Smooth muscle cell of the coronary artery (primary cell): ENCODE measurements at places on chromosomes 7 and 10. TPM values are rescaled to one million over a fixed set of nuclear protein-coding genes. Genes with fewer than 3 reads are reported as not detected.

WNT8B gene
- not detected in 2 replicates for total RNA-seq

ZNF425 gene
- 3.6 and 4.2 TPM in 2 replicates for total RNA-seq

MEST gene
- total RNA-seq: 197 and 248 TPM in 2 replicates

FAS gene
- 60.1 and 108 TPM in 2 replicates for total RNA-seq

NUTM2E gene
- total RNA-seq: under 0.01 TPM in 1 of 2 replicates, not detected in the other

FAM20C gene
- total RNA-seq: 23.0 and 58.4 TPM in 2 replicates

LRRC4 gene
- under 0.01 TPM in 1 of 2 replicates, not detected in the other for total RNA-seq

PRR15 gene
- total RNA-seq: 0.59 and 14.2 TPM in 2 replicates

PALD1 gene
- total RNA-seq: 1.1 and 1.7 TPM in 2 replicates

DOCK1 gene
- 76.4 and 100 TPM in 2 replicates for total RNA-seq

ACTA2 gene
- 131 and 480 TPM in 2 replicates for total RNA-seq

C10orf62 gene
- 0.08 TPM in 1 of 2 replicates, not detected in the other for total RNA-seq

FAM25A gene
- total RNA-seq: not detected in 2 replicates

GNAT3 gene
- not detected in 2 replicates for total RNA-seq

TMEM225B gene
- total RNA-seq: 0.53 and 1.2 TPM in 2 replicates

RAMP3 gene
- not detected in 2 replicates for total RNA-seq

ZNF804B gene
- total RNA-seq: not detected in 2 replicates

INMT gene
- total RNA-seq: 87.2 and 104 TPM in 2 replicates

GHRHR gene
- total RNA-seq: not detected in 2 replicates

HOXA2 gene
- not detected in 2 replicates for total RNA-seq

FOXI2 gene
- not detected in 2 replicates for total RNA-seq

RNF32 gene
- total RNA-seq: 0.23 and 0.98 TPM in 2 replicates

FAM131B gene
- 0.98 and 2.7 TPM in 2 replicates for total RNA-seq

CALD1 gene
- total RNA-seq: 270 and 510 TPM in 2 replicates

ZNF735 gene
- not detected in 2 replicates for total RNA-seq

STAG3 gene
- total RNA-seq: 0.30 and 1.4 TPM in 2 replicates

LIMK1 gene
- 33.9 and 36.4 TPM in 2 replicates for total RNA-seq

MGAM2 gene
- total RNA-seq: not detected in 2 replicates

SPDYE2B gene
- 0.12 TPM in 1 of 2 replicates, not detected in the other for total RNA-seq

POLD2 gene
- 72.0 and 80.7 TPM in 2 replicates for total RNA-seq

ADAMTS14 gene
- total RNA-seq: 1.5 and 9.0 TPM in 2 replicates

BRI3 gene
- total RNA-seq: 87.8 and 122 TPM in 2 replicates

WEE2 gene
- total RNA-seq: not detected in 2 replicates

CARD11 gene
- total RNA-seq: 0.68 TPM in 1 of 2 replicates, not detected in the other

UNC5B gene
- total RNA-seq: 11.2 and 39.1 TPM in 2 replicates

TRIM50 gene
- not detected in 2 replicates for total RNA-seq

TNKS2 gene
- 34.0 and 48.8 TPM in 2 replicates for total RNA-seq

CYP3A5 gene
- total RNA-seq: not detected in 2 replicates

IKZF1 gene
- not detected in 2 replicates for total RNA-seq

DNAJC1 gene
- total RNA-seq: 46.5 and 57.3 TPM in 2 replicates

PAX4 gene
- total RNA-seq: not detected in 2 replicates

LMOD2 gene
- total RNA-seq: not detected in 2 replicates

PON1 gene
- total RNA-seq: not detected in 2 replicates

MACROH2A2 gene
- 4.2 and 11.3 TPM in 2 replicates for total RNA-seq

NEUROD6 gene
- not detected in 2 replicates for total RNA-seq

IGFBP1 gene
- total RNA-seq: not detected in 2 replicates

AOC1 gene
- not detected in 2 replicates for total RNA-seq

SPDYE2 gene
- total RNA-seq: 0.12 TPM in 1 of 2 replicates, not detected in the other

IFIT1B gene
- total RNA-seq: not detected in 2 replicates

REPIN1 gene
- 10.4 and 37.5 TPM in 2 replicates for total RNA-seq

CFAP70 gene
- 0.30 and 0.94 TPM in 2 replicates for total RNA-seq

PNLIP gene
- total RNA-seq: not detected in 2 replicates

ANKRD1 gene
- 1.5 and 315 TPM in 2 replicates for total RNA-seq

PCGF6 gene
- total RNA-seq: 8.0 and 9.8 TPM in 2 replicates

ZCWPW1 gene
- 0.94 and 1.2 TPM in 2 replicates for total RNA-seq
